ENCODE measurements at places on chromosomes 4 and X. TPM values are rescaled to one million over a fixed set of nuclear protein-coding genes. Genes with fewer than 3 reads are reported as not detected.

The INTU gene
- 3.3 TPM for total RNA-seq

The AFM gene
- not detected for total RNA-seq

The TRIML2 gene
- 1.9 TPM for total RNA-seq

- DNase-seq = no peak
These were observed 33.3 kb downstream of the MEPE start for GRCh38 chr4:87865960-87866598.

GRCh38 chr4:38204339-38205035 lies 244.3 kb downstream of the PTTG2 start:
- DNase-seq = no peak

DNA sequence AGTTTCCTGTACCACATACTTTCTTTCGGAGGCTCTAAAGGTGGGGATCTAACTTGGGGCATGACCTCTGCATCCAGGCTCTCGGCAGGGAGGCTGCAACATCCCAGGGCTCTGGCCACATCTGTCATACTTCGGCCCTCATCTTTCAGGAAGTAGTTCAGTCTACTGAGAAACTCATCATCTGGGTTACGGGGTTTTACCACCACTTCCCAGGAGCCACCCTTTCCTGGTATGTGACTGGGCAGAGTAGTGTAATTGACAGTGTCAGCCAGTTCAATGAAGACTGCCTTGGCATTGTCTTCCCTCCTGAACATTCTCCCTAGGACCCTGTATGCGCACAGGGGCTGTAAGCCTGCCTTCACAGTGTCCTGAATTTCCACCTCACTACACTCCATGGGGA lies 2.8 kb downstream of the PNMA5 start:
- DNase-seq = no peak

GRCh38 chr4:149161247-149161646 lies 654.4 kb downstream of the IQCM start:
- DNase-seq = peak; percentile 75

DNA sequence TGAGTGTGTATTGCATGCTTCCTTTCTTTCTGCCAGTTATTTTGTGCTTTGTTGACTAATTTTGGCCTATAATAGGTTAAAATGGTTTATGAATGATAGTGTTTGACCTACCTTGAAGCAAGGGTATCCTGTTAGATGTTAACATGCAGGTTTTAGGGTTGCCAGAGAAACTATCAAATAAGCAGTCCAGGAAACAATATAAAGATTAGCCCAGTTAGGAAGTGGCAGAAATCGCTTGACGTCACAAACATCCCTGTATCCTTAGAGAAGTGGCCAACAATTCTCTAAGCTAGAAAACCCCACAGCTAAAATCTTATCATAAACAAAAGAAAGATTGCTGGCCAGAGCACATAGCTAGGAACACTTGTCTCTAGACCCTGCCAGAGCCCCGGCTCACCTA lies 3.8 kb downstream of the NAP1L5 start:
- no peak for DNase-seq

GRCh38 chr4:38014421-38014852 lies 54.2 kb downstream of the PTTG2 start:
- DNase-seq = no peak

- DNase-seq = peak; percentile 64
These were observed 2.1 kb downstream of the UCHL1 start for GRCh38 chr4:41258783-41259182.

- no peak for DNase-seq
These were observed 172.0 kb downstream of the ADAM29 start for GRCh38 chr4:175090116-175090515.
